ENCODE measurements at places on chromosomes 11 and 22. TPM values are rescaled to one million over a fixed set of nuclear protein-coding genes. Genes with fewer than 3 reads are reported as not detected.

- H3K27me3 ChIP-seq: no peaks in the 10 kb centered on the region
- H3K4me3 ChIP-seq: no peak overlapping the region
- peaks cover 70% of the 10 kb centered on the region for H3K4me1 ChIP-seq
- no peak for DNase-seq
- no peak overlapping the region for H3K27ac ChIP-seq
These were observed 4.6 kb upstream of the CDC42BPG start for GRCh38 chr11:64848826-64849597.

DNA sequence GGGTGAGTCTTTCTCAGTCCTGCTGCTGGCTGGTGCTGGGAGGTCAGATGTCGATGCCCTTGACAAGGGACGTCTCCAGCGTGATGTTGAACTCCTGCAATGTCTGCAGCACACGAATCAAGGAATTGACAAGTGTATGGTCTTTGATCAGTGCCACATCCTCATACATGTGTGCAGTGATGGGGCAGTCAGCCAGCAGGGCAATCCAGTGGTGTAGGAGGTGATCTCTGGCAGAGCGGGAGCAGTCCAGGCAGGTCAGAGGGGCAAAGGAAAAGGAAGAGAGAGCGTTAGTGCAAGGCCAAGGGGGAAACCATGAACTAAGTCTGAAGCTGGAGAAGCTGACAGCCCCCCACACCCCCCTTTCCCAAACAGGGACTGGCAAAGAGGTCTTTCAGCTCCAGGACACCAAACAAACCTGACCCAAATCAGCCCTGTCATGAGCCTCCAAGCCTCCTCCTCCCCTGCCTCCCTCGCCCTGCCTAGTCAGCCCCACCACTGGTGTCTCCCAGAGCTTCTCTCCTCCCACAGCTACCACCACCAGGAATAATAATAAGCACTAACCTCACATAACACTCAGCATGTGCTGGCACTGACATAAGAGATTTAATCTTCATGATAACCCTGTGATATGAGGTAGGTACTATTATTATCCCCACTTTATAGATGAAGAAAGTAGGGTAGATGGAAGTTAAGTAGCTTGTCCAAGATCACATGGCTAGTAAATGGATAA lies 48.4 kb upstream of the SCUBE2 start:
- no peaks in the 10 kb centered on the region for H3K27me3 ChIP-seq
- no peak overlapping the region for H3K27ac ChIP-seq
- no peak for DNase-seq
- peaks cover 13% of the 10 kb centered on the region for H3K36me3 ChIP-seq
- H3K4me3 ChIP-seq: no peak overlapping the region
- H3K4me1 ChIP-seq: no peaks in the 10 kb centered on the region

GRCh38 chr11:13834463-13834862 lies 128.1 kb upstream of the SPON1 start:
- H3K36me3 ChIP-seq: no peaks in the 10 kb centered on the region
- H3K4me1 ChIP-seq: no peaks in the 10 kb centered on the region
- no peaks in the 10 kb centered on the region for H3K27me3 ChIP-seq
- no peak for DNase-seq
- H3K27ac ChIP-seq: no peak overlapping the region
- H3K4me3 ChIP-seq: no peak overlapping the region

DNA sequence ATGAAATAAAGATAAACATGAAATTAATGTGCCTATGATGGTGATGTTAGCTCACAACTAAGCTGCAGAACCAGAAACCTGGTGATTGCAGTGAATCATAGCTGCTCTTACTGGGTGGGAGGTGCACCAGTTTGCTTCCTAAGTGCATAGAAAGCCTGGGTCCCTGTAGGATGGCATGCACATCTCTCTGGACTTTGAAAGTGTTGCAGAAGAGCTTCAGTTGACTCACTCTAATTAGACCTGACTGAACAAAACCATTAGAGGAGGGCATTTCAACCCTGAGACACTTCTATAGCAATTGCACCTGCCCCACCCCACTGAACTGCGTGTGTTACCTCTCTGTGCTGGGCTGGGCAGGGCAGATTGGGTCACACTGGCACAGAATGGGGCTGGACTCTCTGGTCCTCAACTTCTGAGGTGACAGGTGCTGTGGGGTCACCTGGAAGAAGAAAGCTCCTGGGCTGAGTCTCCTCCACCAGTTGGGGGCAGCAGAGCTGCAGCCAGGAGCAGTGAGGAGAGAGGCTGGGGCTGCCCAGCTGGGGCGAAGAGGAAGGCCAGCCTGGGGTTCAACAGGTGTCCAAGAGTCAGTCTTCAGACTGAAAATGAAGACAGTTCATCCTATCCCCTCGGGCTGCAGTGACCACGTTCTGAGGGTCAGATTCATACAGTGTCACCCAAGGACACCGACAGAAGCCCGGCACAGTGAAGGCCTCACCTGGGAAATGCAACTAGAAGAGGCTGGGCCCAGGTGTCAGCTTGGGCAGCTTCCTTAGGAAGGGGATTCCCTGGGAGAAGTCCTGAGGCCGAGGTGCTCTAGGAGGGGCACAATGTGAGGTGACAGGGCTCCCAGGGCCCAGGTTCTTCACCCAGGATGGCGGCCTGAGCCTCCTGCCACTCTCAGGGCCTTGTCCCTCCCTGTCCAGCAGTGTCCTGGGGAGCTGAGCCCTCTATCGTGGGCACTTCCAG lies 58.1 kb downstream of the GGTLC2 start:
- H3K27me3 ChIP-seq: no peaks in the 10 kb centered on the region
- no peaks in the 10 kb centered on the region for H3K36me3 ChIP-seq
- no peak overlapping the region for H3K4me3 ChIP-seq
- H3K4me1 ChIP-seq: no peaks in the 10 kb centered on the region
- no peak for DNase-seq

KRTAP5-11 gene
- total RNA-seq: not detected

- H3K27ac ChIP-seq: no peak overlapping the region
- H3K36me3 ChIP-seq: no peaks in the 10 kb centered on the region
- peaks cover under 1% of the 10 kb centered on the region for H3K4me1 ChIP-seq
These were observed 91.4 kb upstream of the CTSC start for GRCh38 chr11:88428959-88429358.

DNA sequence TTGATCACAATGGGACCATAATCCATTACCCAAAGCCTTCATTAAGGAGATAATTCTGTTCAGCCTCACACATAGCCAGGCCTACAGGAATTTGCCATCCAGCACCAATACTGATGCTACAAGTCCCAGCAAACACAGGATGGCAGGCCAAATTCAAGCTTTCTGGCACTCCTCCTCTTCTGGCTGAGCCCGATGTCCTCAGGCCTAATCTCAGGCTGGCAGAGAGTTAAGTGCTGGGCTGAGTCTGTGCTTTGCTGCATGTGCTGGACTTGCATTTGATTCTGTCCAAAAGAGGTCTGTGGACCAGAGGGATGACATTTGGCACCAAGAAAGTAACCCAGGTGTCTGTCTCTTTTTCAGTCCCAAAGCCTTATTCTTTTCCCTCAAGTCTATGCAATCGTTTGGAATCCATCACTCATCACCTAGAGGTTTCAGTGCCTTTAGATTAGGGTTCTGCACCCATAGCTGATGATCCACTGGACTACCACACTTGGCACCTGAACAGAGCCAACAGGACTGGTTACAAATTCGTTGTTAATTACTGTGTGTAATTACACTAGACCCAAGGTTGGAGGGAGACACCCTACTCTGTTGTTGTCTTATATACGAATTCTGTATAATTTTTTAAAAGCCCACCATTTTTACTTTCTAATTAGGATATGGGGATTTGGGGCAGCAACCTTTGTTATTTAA lies 19.4 kb upstream of the LIN7C start:
- no peak for DNase-seq
- no peak overlapping the region for H3K4me3 ChIP-seq
- no peak overlapping the region for H3K27ac ChIP-seq

OLFML1 gene
- total RNA-seq: not detected

GRCh38 chr22:29300807-29301601 lies 5.4 kb upstream of the GAS2L1 start:
- no peak overlapping the region for H3K4me3 ChIP-seq
- H3K4me1 ChIP-seq: no peaks in the 10 kb centered on the region
- no peak for DNase-seq
- H3K27me3 ChIP-seq: peaks cover 2% of the 10 kb centered on the region
- peaks cover 29% of the 10 kb centered on the region for H3K36me3 ChIP-seq

- no peak for DNase-seq
- no peak overlapping the region for H3K4me3 ChIP-seq
- no peaks in the 10 kb centered on the region for H3K27me3 ChIP-seq
- no peaks in the 10 kb centered on the region for H3K36me3 ChIP-seq
These were observed 55.7 kb downstream of the FAM168A start for GRCh38 chr11:73542175-73542574.

DNA sequence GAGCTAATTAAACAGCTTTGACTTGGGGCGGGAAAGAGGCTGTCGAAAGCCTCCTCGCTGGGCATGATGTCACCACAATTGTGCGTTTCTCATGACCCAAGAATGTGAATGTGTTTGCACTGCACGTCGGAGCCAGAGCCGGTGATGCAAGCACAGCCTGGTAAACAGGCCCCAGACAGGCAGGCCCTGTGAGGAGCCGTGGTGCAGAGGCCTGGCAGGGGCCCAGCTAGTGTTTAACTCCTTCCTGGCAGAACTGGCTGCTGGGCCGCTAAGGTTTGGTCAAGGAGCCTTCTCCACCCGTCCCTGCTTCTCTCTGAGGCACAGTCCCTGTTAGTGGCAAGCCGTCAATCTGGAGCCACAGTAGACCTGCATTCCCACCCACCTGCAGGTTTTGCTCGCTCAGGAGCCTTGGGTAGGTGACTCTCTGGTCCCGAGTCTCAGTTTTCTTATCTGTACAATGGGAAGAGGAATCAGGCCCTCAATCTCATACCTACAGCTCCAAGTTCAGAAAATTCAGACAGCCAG lies 25.4 kb upstream of the SMTN start:
- no peak overlapping the region for H3K27ac ChIP-seq
- DNase-seq: no peak
- no peaks in the 10 kb centered on the region for H3K36me3 ChIP-seq
- no peak overlapping the region for H3K4me3 ChIP-seq
- H3K27me3 ChIP-seq: no peaks in the 10 kb centered on the region

TEX54 gene
- total RNA-seq: not detected

- H3K27ac ChIP-seq: no peak overlapping the region
- no peaks in the 10 kb centered on the region for H3K27me3 ChIP-seq
- no peaks in the 10 kb centered on the region for H3K4me1 ChIP-seq
- no peak for DNase-seq
- H3K36me3 ChIP-seq: no peaks in the 10 kb centered on the region
These were observed 884.5 kb downstream of the NTM start for GRCh38 chr11:132254906-132255305.

XKR3 gene
- not detected for total RNA-seq

- no peak overlapping the region for H3K4me3 ChIP-seq
- DNase-seq: no peak
- no peak overlapping the region for H3K27ac ChIP-seq
- H3K4me1 ChIP-seq: peaks cover 18% of the 10 kb centered on the region
- no peaks in the 10 kb centered on the region for H3K27me3 ChIP-seq
These were observed 555.7 kb upstream of the CADM1 start for GRCh38 chr11:116059919-116060318.

DNA sequence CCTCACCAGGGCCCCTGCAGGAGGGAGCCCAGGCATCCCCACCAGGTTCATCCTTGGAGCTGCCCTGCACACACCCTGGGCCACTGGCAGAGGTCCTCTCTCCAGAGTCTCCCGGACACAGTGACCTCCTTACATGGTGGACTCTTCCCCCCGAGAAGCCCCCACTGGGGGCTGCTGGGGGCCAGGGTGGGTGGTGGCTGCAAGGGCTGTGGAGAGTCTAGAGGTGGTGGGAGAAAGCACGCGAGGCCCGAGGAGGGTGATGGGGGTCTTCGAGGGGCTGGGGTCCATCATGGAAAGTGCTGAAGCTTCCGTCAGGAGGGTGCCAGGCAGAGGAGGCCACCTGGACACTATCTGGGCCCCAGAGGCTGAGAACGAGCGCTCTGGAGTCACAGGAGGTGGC lies 17.6 kb downstream of the PGA5 start:
- H3K4me3 ChIP-seq: no peak overlapping the region
- no peak for DNase-seq
- no peaks in the 10 kb centered on the region for H3K27me3 ChIP-seq
- H3K27ac ChIP-seq: no peak overlapping the region
- H3K36me3 ChIP-seq: no peaks in the 10 kb centered on the region

DNA sequence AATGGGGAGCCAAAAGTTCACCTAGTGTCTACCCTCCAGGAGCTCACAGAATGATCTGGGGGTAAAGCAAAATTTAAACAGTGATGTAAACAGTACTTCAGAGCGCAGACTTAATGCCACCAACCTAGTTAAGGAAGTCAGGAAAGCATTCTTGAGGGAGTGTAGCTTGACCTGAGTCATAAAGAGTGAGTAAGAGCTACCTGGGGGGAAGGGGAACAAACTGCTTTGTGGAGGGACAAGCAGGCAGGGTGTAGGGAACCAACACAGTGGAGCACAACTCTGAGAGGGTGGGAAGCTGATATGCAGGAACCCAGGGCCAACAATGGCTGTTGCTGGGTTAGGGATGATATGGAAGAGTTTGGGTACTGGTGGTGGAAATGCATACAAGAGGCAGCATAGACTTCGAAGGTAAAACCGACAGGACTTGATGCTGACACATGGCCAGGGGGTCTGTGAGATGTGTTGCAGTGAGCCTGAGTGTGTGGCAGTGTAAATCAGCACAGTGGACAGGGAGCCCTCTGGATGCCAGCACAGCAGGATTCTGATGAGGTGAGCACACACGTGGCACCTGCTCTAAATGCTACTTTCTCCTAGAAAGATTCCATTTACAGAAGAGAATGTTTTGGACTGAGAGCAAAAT lies 58.3 kb upstream of the CYP2D6 start:
- no peaks in the 10 kb centered on the region for H3K27me3 ChIP-seq
- no peaks in the 10 kb centered on the region for H3K4me1 ChIP-seq
- H3K4me3 ChIP-seq: no peak overlapping the region
- H3K36me3 ChIP-seq: no peaks in the 10 kb centered on the region
- H3K27ac ChIP-seq: no peak overlapping the region

RFPL2 gene
- total RNA-seq: not detected

- H3K4me3 ChIP-seq: no peak overlapping the region
- no peaks in the 10 kb centered on the region for H3K36me3 ChIP-seq
- no peaks in the 10 kb centered on the region for H3K27me3 ChIP-seq
- no peak overlapping the region for H3K27ac ChIP-seq
- DNase-seq: no peak
These were observed 28.7 kb downstream of the CHRDL2 start for GRCh38 chr11:74702383-74703007.

DNA sequence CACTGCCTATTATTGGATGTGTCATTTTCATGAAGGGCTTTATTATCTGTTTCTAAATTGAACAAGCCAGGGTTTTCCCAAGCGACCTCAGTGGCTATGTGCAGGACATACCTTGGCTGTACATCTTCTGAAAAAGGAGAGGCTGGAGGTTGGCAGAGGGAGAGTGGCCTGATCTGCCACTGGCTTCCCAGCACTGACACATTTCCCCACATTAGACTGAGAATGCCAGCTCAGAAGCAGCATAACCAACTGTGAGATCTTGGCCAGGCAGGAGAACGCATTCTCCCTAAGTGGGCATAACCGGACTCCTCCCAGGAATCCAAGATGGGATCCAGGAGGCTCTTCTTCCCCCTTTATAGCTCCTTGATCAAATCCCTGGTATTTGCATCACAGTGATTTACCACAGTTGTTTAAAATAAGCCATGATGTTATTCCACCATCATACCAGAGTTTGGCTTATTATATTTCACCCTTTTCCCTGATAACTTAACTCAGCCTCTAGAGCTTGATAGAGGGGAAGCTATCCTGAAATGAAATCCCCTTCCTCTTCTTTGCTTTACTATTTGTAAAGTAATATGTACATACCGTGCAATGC lies 33.8 kb downstream of the AMOTL1 start:
- no peak overlapping the region for H3K4me3 ChIP-seq
- H3K27me3 ChIP-seq: no peaks in the 10 kb centered on the region
- no peaks in the 10 kb centered on the region for H3K4me1 ChIP-seq

GRM5 gene
- not detected for total RNA-seq

TRIM51 gene
- total RNA-seq: not detected

Data from GM12878 (cell line).